ENCODE measurements at places on chromosomes 16 and 17.

GRCh38 chr16:24013864-24014645 is 178.3 kb downstream of the PRKCB start:
- peak; percentile 66 for DNase-seq

GRCh38 chr16:27703545-27703944 is 153.6 kb downstream of the KATNIP start:
- DNase-seq = no peak

DNA sequence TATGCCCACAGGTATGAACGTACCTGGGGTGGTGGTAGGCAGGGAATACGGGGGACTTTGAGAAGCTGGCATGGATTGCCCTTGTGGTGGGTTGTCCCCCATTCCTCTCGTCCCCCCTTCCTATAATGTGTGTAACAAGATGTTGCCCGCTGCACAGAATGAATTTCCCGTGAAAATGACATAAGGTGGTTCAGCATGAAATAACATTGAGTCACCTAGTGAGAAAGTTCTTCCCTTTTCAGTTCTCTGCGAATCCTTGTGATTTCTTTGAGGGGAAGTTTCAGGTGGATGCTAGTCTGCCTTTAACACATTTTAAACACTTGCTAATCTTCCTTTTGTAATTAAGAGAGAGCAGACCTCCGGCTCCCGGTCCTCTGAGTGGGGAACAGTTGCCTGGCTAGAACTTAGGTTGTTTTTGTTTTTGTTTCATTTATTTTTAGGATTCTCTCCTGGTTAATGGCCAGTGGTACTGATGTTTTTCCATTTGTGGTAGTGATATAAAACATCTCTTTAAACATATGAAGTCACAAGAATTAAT is 58.9 kb downstream of the RAP1GAP2 start:
- DNase-seq = no peak

GRCh38 chr16:57260294-57260929 is 15.4 kb downstream of the ARL2BP start:
- no peak for DNase-seq

DNA sequence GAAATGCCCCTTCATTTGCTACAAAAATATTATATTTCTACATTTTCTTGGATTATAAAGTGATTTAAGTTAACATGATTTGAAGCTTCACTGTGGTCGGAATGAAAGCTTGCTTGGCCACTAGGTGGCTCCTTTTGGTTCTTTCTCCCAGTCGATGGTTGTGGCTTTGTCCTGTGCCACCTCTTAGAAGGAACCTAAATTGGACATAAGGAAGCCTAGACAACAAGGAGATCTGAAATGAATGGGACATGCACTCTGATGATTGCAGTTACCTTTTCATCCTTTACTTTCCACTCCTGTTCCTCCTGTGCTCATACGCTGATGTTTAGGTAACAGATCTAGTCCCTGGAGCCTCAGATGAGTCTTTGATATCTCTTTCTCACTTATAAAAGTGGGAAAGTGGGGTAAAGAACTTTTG is 39.2 kb downstream of the FTO start:
- no peak for DNase-seq

DNA sequence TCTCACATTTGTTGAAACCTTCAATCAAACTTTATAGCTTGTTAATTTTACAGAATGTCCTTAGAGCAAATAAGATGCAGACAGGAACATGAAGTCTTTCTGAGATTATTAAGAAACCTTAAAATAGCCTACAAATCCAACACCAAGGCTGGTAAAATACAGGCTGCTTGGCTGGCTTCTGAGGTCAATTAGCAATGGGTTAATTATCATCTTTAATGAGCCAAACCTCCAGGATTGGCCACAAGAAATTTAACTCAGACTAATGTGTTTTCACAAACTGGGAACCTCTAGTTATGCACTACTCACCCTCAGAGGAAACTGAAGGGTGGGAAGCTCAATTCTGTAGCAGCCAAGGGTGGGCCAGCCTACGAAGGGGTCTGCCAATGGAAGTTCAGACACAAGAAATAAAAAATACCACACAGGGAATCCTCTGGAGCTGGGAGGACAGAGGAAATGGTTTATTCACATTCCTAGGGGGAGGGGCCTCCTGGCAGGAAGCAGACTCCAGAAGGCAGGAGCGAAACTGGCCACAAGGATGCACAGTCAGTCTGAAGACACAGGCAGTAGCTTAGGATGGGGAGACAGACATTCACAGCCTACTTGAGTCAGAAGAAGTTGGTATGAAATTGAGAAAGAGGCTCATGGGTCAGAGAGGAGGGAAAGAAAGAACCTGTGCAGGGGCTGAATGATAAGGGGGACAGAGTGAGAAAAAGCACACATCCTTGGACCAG is 36.1 kb downstream of the HIC1 start:
- DNase-seq = no peak

- DNase-seq = no peak
Measured at GRCh38 chr17:8253801-8254200, 4.7 kb downstream of the PFAS start.

DNA sequence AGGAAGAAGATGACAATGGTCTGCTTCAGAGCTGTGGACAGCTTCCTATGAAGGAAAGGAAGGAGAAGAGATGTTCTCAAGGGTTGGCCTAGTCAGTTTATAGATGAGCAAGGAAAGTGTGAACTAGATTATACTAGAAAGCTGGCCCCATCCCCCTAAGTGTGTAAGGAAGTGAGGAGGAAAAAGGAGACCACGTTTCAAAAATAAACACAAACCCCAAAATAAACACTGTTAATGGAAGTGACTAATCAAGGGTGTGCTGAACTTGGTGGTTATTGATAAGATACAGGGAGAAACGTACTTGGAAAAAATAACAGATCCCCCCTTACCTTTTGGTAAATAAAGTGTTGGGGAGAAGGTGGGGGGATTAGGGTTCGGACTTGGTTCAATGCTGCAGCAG is 267.1 kb downstream of the SOX9 start:
- no peak for DNase-seq

DNA sequence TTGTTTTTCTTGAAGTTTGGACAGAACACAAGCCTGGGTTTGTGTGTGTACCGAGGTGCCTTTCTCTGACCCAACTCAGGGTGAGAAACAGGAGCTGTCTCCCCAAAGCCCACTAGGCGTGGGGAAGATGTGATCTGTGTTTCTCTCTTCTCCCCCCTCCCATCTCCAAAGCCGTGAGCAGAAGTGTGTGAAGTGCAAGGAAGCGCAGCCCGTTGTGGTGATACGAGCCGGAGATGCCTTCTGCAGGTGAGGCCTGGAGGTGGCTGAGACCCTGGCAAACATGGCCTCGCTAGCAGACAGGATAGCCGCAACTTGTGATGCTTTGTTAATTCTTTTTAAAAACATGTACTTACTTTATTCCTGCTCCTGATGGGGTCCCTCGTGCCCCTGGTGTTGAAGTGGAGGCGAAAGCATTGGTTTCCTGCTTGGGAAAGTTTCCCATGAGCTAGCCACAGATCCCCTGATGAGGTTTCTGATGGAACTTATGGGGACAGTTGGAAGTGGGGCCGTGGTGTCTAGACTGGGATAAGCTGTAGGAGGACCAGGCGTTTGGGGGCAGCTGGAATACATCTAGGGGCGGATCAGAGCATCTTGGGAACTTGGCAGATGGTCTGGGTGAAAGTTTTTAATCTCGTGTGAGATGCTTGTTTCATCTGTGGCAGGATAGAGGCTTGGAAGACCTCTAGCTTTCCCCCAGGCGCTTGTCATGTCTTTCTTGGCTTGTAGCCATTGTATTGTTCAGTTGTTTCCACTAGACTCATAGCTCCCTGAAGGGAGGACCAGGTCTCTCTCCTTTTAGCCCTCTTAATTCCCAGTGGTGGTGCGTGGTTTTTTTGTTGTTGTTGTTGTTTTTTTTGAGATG is 893 bp downstream of the CTU2 start:
- DNase-seq = no peak
